ENCODE measurements at places on chromosomes 3 and 15.

DNA sequence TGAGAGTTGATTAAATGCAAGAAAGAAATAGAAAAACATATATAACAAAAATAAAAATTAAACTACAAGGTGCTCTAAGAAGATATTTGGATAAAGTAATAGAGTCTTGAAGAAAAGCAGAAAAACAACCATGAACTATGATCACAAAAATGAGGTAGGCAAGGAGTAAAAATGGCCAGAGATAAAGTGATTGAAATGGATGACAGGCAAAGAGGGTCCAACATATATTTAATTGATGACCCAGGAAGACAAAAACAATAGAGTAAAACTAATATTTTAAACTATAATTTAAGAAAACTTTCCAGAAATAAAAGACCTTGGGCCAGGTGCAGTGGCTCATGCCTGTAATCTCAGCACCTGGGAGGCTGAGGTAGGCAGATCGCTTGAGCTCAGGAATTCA lies 22.1 kb upstream of the WDR49 start:
- no peak for DNase-seq

DNA sequence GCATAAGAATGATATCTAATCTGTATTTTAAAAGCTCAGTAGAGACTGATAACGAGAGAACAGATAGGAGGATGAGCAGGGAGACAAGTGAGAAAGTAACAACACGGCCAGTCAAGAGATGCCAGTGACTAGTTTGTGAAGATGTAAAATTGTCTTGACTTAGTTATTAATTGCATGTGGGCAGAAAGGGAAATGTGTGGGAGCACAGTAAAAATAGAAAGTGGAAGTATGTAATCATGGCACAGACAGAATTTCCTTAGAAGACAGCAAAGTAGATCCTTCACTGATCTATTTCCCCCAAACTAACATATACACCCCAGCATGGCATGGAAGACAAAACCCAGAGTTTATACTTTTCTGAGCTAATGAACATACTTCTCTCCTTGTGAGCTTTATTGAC lies 344.5 kb downstream of the FGF12 start:
- no peak for DNase-seq

DNA sequence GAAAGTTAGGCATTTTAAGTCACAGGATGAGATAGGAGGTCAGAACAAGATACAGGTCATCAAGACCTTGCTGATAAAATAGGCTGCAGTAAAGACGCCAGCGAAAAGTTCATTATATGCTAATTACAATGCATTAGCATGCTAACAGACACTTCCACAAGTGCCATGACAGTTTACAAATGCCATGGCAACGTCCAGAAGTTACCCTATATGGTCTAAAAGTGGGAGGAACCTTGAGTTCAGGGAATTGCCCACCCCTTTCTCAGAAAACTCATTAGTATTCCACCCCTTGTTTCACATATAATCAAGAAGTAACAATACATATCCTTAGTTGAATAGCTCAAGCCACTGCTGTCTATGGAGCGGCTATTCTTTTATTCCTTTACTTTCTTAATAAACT lies 92.7 kb upstream of the PLXND1 start:
- no peak for DNase-seq

GRCh38 chr3:104102386-104102785 lies 1264.3 kb upstream of the ALCAM start:
- no peak for DNase-seq

DNA sequence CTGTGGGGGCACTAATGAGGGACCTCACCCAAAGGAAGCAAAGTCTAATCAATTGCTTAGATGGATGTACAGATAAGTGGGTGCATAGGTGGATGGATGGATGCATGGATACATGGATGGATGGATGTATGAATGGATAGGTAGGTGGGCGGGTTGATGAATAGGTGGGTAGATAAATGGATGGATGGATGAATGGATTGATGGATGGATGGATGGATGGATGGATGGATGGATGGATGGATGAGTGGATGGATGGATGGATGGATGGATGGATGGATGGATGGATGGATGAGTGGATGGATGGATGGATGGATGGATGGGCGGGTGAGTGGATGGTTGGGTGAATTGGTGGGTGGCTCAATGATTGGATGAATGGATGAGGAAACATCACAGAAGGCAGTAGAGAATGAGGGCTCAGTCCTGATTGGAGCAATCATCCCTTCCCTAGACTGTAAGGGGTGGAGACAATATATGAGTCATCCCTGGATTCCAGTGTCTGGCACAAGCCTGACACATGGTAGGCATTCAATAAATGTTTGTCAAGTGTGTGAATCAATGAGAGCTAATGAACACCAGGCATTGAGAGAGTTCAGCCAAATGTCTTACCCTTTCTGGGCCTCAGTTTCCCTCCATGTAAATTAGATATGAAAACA lies 40.4 kb upstream of the PXYLP1 start:
- DNase-seq, result no peak

DNA sequence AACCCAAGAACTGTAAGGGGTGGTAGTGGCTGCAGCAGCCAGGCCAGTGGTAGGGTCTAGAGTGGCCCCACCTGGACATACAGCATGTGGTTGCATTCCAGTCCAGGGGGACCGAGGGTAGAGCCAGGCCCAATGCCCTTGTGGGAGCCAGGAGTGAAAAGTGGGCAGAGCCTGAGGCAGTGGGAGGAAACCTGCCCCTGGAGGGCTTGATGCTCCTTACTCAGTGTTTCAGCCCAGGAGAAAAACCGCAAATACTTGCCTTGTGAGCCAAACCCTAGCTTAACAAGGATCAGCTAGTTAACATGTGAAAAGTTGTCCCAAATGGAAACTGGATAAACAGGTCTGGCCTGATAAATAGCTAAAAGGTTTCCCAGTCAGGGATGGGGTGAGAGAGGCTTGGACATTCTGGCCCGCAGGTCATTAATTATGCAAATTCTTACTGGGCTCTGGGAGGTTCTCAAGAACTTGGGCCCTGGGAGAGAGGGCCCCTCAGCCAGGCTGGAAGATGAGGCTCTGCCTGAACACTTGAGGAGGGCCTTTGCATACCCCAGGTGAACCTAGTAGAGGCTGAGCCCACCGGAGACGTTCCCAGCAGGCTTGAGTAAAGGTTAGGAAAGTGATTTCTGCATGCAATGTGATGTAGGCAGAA lies 222.1 kb downstream of the THSD4 start:
- DNase-seq, result no peak

Measured in T-helper 2 cell treated with Interferon-gamma antibody and Interleukin-4, amounts not matched to agents 5 μg/mL and 100 μg/mL, for 36 hours (primary cell).